Stimulated activated CD8-positive, alpha-beta memory T cell treated with anti-CD3 and anti-CD28 coated beads, Interleukin-15, amount 100 ng/mL, for 4 hours (primary cell): ENCODE measurements at places on chromosomes 3 and 15.

GRCh38 chr3:123788710-123789109 is 95.4 kb downstream of the MYLK start:
- no peak for DNase-seq

DNA sequence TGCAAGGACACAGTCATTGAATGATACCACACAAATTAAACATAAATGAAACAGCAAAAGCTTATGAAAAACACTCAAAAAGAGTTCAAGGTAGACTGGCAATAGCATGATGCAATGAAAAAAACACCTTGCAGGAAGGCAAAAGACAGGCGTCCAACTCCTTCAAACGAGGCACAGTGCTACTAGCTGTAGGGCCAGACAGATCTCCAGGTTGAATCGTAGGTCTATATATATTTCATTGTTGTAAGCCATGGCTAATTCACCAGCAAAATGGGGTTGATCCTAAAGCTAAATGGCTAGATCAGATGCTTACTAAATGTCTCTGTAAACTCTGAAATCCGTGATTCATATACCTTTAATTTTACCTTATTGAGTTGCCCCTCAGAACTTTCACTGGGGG is 94.2 kb downstream of the THRB start:
- no peak for DNase-seq

- no peak for DNase-seq
These were observed 377.2 kb upstream of the CFAP20DC start for GRCh38 chr3:59426821-59427565.

DNA sequence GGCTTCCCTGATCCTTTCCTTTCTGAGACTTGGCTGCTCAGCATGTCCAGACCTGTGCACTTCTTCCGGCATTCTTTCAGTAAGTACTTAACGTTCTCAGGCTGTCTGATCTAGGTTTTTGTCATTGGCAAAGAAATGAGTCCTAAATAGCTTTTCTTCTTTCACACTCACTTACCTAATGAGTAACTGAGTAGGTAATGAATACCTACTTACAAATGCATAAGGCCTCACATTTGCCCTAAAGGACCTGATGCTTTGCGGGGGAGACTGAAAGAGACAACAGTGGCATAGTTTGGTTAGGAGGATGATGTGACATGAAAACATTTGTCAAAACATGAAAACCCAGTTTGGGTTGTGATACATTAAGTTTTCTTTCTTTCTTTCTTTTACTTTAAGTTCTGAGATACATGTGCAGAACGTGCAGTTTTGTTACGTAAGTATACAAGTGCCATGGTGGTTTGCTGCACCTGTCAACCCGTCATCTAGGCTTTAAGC is 516.7 kb upstream of the CFAP20DC start:
- DNase-seq: no peak

GRCh38 chr3:174957551-174958001 is 98.4 kb downstream of the NAALADL2 start:
- no peak for DNase-seq

- no peak for DNase-seq
These were observed 2.9 kb upstream of the PSMA4 start for GRCh38 chr15:78537266-78537905.

DNA sequence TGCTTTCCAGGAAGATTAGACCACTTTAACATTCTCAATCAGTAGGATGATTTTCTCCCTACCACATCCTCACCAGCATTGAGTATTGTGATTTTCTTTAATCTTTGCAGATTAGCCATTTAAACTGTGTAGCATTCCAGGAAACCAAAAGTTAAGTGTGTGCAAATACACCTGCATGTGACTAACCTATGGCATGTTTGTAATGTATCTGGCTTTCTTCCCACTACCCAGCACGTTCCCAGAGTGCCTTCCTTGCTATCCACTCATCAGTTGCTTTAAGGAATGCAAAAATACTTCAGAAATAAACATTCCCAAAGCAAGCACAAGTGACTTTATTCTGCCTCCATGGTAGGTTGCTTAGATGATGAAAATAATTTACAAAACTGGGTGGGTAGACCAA is 74.2 kb downstream of the ATG7 start:
- no peak for DNase-seq

DNA sequence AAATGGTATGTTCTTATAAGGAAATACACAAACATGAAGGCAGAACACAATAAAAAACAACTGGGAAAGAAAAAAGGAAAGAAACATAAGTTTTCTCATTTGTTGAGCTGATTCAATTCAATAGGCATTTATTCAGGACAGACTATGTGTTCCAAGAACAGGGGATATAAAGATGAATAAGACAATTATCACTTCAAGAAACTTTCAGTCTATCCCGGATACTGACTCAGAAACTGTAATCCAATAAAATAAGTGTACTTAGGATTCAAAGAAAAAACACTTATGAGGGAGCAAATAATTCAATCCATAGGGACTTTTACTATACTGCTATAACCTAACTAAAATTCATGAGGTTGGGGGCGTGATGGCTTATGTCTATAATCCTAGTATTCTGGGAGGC is 3.5 kb upstream of the POPDC2 start:
- DNase-seq: no peak

DNA sequence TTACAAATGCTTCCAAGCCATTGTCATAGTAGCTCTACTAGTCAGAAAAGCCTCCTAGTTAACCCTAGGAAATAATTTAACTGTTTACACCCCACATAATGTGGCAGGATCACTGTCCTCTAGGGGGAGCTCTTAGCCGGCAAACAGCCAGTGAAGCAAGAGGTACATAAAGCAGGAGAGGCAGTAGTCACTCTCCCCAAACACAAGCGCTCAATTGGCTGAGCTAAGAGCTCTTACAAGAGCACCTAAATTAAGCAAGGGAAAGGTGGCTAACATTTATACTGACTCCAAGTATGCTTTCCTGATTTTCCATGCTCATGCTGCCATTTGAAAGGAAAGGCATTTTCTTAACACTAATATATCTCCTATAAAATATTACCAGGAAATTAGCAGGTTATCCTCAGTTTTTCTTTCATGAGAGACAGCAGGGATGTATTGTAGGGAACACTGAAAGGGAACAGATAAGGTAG is 37.6 kb downstream of the NCEH1 start:
- DNase-seq: no peak

DNA sequence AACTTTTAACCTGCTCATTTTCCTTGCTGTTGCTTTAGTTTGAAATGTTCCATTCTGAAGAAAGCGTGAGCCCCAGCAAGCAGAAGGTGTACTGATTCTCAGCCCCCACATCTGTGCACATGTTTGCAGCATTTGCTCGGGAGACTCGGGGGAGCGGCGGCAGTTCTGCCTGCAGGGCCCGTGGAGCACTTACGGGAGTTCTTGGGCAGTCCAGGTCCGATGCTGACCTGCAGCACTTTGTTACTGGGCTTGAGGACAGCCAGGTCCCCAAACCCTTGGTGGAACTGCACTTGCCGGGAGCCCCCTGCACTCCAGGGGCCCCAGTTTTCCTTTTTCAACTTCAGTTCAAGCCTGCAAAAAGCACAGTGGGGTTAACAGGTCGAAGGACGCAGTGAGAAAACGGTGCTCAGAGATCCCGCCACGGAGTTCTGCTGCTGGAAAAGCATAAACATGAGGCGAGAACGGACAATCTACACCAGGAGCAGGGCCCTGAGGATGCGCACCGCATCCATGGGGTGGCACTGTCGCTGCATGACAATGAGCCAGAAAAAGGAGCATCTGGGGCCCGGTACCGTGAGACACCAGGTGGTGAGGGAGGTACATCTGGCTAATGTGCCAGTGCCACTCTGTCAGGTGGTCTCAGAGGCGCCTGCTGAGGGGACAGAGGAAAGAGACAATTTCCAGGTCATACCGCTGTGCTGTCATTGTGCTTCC is 45.6 kb upstream of the LDHAL6B start:
- no peak for DNase-seq

DNA sequence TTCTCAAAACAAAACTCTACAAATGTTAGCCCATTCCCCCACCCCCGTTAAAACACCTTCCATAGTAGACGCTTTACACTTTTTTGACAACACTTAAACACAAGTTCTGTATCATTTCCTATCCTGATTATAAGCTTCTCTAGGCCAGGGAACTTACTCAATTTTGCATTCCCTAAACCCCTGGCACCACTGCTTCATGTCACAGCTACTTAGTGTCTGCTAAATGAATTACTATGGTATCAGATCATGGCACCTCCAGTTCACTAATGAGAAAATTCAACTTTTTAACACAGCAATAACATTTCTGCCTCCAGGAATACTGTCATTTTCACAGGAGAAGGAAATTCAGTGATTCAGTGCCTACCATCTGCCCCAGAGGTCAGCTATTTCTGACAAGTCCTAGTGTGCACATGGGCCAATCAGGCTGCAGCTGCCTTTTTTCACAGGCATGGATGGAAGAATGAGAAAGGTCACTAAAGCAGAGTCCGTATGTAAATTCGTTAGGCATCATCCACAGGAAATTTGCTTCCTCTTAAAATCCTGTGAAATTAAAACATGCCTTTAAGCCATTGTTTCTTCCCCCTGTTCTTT is 18.5 kb downstream of the SFMBT1 start:
- no peak for DNase-seq

- no peak for DNase-seq
These were observed 44.0 kb downstream of the NR2F2 start for GRCh38 chr15:96374499-96374898.

DNA sequence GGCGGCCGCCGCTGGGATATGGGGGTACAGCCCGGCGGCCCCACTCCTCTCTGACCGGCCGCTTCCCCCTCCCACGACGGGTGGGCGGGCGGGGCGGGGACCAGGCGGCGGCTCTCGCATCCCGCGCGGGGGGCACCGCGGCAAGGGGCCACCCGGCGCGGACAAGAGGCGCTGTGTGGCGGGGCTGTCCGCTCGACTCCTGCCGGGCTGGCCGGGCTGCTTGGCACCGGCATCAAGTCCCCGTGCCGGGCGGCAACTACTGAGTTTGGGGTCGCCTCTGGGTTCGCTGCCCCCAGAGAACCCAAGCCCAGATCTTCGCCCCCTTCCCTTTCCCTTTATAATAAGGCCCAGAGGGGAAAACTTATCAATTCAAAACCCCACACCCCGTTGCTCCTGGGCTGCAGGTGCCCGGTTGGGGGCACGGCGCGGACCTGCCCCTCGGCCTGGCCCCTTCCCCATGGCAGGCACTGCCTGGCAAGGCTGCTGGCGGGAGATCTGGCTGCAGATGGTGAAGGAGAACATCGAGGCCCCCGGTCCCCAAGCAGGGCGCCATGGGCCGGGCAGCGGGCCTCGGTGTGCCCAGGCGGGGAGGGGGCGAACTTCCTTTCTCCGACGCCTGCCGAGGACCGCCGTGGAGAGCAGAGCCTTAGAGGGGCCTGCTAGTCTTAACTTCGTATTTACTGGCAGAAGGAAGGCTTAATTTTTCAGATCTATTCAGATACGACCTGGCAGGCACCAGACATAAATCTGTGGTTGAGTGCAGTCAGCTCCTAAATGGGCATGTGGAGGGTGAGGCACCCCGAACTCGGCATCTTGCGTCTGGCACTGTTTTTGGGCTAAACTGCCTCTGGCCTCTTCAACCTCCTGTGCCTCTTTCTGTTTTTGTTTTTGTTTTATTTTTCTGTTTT is 911 bp downstream of the APBA2 start:
- no peak for DNase-seq

DNA sequence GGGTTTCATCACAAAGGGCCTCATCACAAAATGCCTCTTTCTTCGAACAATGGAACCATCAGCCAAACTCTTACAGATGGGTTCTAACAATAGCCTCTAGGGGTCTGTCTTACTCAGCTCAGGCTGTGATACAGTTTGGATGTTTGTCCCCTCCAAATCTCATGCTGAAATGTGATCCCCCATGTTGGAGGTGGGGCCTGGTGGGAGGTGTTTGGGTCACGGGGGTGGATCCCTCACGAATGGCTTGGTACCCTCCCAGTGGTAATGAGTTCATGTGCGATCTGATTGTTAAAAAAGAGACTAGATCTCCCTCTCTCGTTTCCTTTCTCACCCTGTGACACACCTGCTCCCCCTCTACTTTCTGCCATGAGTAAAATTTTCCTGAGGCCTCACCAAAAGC is 47.9 kb upstream of the LIPC start:
- DNase-seq: no peak
